ENCODE measurements at places on chromosomes 1 and 21.

GRCh38 chr1:59978026-59978425 is 51.5 kb upstream of the CYP2J2 start:
- no peak for DNase-seq

GRCh38 chr1:27430903-27431600 is 38.6 kb downstream of the GPR3 start:
- peak; percentile 53 for DNase-seq

- no peak for DNase-seq
These were observed 4.0 kb upstream of the LHX8 start for GRCh38 chr1:75129983-75130789.

- DNase-seq = no peak
These were observed 154.6 kb downstream of the SLC30A10 start for GRCh38 chr1:219773775-219774174.
